ENCODE measurements at places on chromosomes 4 and X. TPM values are rescaled to one million over a fixed set of nuclear protein-coding genes. Genes with fewer than 3 reads are reported as not detected.

The ZAR1 gene
- total RNA-seq: 0.48 TPM

The F9 gene
- 2.2 TPM for total RNA-seq

The FGFBP1 gene
- total RNA-seq: 10.6 TPM

The TMEM184C gene
- 43.3 TPM for total RNA-seq

The LARP7 gene
- 30.6 TPM for total RNA-seq

The SSX2B gene
- total RNA-seq: not detected

The BLTP1 gene
- total RNA-seq: 119 TPM

The KIT gene
- total RNA-seq: 6.3 TPM

The FRAS1 gene
- total RNA-seq: 47.7 TPM

The PPARGC1A gene
- 9.4 TPM for total RNA-seq

The HSPA4L gene
- 3.4 TPM for total RNA-seq

The TIGD4 gene
- 3.9 TPM for total RNA-seq

The BEND2 gene
- 1.9 TPM for total RNA-seq

The H2BW2 gene
- not detected for total RNA-seq

The GPR119 gene
- not detected for total RNA-seq

Data from umbilical cord (tissue), 2 donors.